ENCODE measurements at places on chromosomes 16 and 17.

DNA sequence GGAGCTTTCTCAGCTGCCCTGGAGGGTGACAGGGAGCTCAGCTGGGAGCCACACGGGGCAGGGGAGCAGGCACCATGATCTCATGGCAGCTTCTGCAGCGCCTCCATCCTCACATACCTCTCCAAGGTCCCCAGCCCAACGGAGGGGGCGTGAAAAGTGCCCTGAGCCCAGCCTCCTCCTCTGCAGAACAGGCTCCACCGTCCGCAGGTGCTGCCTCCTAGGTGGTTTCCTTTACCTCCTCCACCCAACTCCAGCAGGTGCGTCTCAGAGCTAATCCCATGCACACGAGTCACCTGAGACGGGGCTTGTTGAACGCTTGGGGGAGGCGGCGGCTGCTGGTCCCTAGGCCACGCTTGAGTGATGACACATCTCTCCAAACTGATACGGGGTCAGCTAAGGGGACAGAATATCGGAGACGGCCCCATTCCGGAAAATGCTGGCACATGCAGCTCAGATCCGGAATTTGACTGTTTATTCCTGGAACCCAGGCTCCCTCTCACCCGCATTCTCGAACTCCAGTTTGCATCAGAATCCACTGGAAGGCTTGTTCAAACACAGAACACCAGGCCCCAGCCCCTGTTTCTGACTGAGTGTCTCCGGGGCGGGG is 387 bp upstream of the SLC38A8 start:
- peak; percentile 68 for DNase-seq

- no peak for DNase-seq
Measured at GRCh38 chr16:11196286-11196828, 59.6 kb downstream of the SOCS1 start.

GRCh38 chr17:62867303-62867702 is 59.2 kb upstream of the MARCHF10 start:
- no peak for DNase-seq

DNA sequence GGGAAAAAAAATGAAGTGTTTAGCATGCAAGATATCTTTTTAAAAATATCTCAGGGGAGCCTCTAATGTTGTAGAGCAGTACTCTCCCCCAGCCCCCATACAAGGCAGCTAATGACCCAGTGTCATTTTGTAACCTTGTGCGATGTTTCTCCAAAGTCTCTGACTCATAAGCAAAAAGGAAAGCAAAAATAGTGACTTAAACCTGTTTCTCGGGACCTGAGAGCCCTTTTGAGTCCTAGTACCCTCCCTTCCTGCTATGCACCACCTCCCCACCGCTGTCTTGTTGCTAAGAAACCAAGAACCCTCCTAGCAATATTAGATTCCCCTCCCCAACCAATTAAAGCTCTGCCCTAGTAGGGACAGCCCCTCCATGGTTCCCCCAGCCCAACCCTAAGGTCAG is 2.8 kb downstream of the MYCBPAP start:
- DNase-seq, result no peak

DNA sequence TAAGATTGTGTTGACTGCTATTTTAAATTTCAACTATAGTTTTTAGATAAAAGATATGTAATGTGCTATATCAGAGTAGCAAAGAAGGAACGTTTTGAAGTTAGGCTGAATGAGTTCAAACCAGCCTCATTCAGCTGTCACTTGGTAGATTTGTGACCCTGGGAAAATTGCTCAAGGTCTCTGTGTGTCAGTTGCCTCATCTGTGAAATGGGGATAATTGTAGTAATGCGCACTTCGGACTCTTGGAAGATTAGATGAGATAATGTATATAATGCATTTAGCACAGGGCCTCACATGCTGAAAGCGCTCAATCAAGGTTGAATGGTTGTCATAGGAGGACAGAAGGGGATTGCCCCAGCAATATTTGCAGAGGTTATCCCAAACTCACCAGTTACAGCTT is 4.7 kb downstream of the BMERB1 start:
- no peak for DNase-seq

DNA sequence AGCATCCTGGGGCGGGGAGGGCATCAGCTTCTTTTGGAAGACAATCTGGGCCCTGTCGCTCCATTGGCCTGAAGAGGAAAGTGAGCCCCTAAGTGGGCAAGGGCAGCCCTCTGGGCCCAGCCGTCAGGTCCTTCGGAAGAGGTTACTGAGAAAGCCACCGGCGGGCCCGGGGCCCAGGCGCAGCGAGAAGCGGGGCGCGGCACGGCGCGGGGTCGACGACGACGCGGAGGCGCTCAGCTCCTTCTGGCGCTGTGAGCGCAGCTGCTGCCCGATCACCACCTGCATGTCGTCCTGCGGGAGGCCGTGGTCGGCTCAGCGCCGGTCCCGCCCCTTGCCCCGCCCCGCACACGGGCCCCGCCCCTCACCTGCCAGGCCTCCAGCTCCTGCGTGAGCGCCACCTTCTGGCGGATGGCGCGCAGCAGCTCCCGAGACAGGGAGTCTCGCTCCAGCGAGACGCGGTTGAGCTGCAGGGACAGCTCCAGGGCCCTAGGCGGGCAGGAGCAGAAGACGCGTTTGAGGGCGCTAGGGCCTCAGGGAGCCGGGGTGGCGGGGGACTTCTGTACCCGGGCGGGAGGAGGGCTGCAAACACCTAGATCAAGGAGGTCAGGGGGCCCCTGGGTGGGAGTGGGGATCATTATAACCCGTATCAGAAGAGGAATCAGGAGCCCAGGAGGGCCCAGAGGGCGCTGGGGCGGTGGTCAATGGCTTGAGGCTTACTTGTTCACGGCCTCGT is 4.3 kb downstream of the THOC6 start:
- DNase-seq, result peak; percentile 93

DNA sequence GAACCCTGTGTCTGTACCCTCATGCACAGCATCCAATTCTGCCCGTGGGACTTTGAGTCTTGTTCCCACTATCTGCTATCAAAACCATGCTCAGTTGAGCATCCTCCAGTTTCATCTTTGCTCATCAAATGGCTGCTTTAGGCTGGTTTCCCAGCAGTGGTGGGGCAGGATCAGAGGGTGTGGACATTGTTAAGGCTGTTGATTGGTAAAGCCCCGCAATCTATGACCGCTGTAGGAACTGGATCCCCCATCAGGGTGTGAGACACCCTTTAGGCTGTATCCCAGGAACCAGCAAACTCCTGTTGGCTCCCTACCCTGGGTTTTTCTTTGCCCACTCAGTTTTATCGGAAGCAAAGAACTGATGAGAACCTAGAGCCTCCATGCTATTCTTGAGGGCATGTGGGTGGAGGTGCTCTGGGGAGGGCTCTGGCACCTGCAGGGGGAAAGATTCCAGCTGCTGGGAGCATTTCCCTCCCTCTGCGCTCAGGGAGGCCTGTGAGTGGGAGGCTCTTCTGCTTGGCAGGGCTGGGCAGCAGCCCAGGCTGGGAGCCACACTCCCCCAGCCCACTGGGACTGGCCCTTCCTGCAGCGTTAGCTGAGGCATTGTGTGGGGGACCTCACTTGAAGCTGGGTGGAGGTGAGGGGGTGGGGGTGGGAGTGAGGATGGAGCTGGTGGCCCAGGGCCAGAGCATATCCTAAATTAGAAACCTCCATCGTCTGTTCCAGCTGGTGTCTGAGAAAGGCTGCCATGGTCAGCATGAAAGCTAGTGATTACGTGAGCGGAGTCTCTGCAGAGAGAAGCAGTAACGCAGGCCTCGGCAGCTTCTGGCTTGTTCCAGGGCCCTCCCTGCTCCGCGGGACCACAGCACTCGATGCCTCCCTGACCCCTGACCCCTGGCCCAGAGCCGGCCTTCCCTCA is 160.6 kb downstream of the IRF8 start:
- DNase-seq, result no peak

GRCh38 chr17:45923511-45924268 is 29.3 kb downstream of the MAPT start:
- no peak for DNase-seq

- DNase-seq, result no peak
Measured at GRCh38 chr17:41212524-41213169, 13.8 kb upstream of the KRTAP9-2 start.

DNA sequence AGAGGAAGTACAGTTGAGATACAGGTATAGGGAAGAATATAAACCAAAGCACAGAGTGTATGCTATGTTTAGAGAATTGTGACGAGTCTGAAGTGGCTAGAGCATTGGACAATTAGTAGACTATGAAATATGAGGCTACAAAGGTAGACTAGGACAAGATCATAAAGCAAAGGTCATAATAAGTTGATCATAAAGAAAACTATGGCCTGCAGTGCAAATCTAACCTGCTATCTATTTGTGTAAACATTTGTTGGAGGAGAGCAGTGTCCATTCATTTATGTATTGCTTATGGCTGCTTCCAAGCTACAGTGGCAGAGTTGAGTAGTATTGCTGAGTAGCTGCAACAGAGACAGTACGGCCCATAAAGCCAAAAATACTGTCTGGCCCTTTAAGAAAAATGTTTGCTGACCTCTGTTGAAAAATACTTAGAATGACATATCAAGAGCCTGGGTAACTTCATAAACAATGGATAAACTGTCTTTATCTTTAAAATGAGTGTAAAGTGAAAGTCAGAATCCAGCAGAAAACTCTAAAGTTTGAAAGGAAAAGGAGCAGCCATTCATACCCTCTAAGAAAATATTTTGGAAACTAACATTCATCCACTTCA is 14.5 kb upstream of the OR1E2 start:
- DNase-seq, result no peak

DNA sequence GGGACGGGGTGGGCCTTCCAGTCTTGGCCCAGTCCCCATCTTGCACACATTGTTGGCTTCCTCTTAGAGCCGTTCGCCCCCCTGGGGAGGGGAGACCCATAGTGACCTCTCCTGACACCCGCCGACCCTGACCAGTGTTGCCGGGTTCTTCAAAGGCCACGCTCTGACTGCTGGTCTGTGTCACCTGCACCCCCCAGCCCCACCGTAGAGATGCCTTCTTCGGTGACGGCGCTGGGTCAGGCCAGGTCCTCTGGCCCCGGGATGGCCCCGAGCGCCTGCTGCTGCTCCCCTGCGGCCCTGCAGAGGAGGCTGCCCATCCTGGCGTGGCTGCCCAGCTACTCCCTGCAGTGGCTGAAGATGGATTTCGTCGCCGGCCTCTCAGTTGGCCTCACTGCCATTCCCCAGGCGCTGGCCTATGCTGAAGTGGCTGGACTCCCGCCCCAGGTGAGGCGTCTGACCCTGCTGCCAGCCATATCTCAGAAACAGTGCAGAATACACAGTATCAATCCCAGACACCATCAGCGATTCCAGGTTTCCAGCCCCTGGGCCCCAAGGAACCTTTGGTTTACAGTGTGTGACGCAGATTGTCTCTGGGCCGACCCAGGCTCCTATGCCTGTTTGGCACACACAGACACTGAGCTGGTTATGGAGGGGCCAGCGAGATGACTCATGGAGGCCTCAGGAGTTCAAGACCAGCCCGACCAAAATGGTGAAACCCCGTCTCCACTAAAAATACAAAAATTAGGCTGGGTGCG is 1.3 kb downstream of the SLC26A11 start:
- DNase-seq, result no peak

DNA sequence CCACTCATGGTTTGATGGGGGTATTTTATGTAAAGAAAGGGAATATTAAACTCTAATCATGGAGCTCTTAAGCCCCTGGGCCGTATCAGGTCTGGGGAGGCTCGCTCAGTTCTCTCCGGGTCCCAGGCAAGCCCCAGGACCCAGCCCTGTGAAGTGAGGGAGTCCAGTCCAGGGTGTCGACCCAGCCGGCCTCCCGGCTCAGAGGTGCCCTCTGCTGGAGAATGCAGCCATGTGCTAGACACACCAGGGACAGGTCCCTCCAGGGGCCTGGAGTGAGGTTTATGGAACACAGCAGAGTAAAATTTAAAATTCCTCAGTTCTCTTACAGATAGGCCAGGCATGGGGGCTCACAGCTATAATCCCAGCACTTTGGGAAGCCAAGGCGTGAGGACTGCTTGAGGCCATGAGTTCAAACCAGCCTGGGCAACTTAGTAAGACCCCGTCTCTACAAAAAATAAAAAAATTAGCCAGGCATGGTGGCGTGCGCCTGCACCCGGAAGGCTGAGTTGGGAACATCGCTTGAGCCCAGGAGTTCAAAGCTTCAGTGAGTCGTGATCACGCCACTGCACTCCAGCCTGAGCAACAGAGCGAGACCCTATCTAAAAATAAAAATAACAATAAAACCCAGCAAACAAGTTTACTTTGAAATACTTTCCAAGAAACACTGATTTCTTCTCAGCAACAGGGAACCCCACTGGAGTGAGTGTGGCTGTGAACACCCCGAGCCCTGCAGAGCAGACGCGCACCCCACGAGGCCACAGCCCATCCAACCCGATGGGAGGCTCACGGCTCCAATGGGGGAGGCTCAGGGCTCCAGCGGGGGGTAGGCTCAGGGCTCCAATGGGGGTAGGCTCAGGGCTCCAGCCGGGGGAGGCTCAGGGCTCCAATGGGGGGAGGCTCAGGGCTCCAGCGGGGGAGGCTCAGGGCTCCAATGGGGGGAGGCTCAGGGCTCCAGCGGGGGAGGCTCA is 72.2 kb downstream of the ZNF778 start:
- DNase-seq, result no peak

DNA sequence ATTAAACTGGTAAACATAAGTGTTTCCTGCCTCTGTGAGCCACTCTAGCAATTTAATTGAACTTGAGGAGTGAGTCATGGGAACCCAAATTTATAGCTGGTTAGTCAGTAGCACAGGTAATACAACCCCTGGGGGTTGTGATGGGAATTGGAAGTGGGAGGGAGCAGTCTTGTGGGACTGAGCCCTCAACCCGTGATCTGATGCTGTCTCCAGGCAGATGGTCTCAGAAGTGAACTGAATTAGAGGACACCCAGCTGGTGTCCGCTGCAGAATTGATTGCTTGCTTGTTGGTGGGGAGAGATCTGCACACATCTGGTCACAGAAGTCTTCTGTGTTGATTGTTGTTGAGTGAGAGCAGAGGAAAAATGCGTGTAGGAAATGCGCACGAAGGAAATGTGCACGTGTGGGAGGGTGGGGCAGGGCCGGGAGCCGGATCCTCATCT is 7.7 kb upstream of the ST6GALNAC2 start:
- no peak for DNase-seq

DNA sequence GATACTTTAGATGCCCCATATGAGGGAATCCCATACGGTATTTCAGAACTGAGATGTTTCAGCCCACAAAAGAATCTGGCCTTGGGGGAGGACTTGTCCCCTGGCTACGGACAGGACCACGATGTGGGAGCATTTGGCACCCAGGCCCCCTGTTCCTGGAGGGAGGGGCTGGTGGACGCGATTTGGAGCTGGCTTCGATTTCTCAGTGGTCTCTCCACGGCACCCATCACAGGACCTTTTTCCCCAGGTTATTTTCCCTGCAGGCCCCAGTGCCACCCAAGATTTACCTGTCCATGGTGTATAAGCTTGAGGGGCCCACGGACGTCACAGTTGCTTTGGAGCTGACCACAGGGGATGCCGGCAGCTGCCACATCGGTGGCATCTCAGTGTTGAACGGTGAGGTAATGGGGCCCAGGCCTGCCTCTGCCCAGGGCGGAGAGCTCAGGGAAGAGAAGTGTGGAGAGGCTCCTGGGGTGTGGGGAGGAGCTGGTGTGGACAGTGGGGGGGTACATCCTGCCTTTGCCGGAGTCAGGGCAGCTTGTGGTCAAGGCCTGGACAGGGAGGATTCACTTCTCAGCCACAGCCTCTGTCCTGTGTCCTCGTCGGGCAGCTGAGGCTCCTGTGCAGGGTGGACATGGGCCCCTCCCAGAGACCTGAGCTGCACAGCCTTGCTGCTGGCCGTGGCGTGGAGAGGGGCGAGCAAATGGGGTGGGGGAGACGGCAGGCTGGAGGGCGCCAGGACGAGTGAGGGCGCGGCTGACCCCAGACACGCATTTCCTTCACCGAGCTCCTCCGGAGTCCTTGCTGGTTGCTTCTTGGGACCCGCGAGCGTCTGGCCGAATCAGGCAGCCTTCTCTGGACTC is 9.9 kb downstream of the ENGASE start:
- no peak for DNase-seq

GRCh38 chr16:75746359-75746758 is 20.1 kb upstream of the CPHXL start:
- no peak for DNase-seq

GRCh38 chr17:73343168-73343634 is 31.4 kb upstream of the CDC42EP4 start:
- DNase-seq, result no peak
